ENCODE measurements at places on chromosomes 5 and 9.

DNA sequence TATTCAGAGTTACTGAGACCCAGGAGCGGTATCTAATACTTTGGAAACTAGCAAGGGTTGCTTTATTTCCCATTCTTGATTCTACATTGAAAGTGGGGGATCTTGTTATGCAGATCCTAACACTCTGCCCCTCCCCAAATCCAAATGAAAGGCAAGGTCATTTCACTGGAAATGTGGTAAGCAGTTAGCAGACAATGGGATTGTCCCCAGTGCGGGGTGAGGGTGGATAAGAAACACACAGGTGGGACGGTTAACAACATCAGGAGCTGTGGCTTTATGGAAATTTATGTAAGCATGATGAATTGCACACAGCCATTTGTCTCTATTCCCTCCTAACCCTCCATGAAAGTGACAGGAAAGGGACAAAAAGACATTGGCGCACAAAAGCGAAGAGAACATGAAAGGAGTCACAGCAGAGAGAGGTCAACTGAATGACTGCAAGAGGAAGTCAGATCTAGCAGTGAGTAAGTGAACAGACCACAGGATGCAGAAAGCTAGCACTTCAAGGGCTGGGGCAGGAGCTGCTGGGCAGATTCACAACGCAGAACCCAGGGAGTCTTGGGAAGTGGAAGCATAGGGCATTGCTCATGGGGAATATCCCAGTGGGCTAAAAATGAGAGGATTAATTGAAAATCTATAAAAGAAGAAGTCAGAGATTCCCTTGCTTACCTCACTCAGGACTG, 184.4 kb downstream of the HSD17B3 start:
- no peak for DNase-seq

DNA sequence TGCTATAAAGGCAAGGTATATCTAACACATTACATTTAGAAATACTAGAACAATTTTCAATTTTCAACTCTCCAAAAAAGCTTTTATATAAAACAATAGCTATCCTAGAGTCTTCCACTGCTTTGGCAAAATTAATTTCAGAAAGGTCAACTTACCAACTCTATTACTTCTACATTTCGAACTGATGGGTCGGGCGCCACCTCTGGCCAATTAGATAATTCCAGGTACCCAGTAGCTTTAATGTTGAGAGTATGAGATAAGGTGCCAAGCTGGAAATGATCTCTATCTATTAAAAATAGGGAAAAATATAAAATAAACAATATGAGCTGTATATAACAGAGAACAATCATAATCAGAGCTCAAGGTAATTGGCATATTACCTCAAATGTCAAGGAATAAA, 166.6 kb downstream of the AP3B1 start:
- DNase-seq, result no peak

- no peak for DNase-seq
Observed at GRCh38 chr9:6132650-6133049, 83.0 kb upstream of the IL33 start.

DNA sequence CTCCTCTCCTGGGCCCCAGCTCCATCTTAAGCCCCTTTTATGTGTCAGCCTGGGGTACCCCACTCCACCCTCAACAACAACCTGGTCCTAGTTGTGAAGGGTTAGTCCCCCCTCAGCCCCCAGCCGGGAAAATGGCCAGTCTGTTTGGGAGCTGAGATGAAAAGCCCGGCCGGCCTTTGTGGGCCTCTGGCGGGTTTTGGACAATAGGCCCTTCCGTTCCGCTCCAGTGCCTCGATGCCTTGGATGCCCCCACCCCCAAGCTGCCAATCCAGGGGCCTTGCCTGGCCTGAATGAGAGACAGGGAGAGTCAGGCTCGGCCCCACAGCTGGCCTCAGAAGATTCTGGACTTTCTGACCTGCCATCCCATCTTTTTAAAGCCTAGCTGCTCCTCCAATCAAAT, 9.2 kb downstream of the CNTFR start:
- DNase-seq, result no peak

DNA sequence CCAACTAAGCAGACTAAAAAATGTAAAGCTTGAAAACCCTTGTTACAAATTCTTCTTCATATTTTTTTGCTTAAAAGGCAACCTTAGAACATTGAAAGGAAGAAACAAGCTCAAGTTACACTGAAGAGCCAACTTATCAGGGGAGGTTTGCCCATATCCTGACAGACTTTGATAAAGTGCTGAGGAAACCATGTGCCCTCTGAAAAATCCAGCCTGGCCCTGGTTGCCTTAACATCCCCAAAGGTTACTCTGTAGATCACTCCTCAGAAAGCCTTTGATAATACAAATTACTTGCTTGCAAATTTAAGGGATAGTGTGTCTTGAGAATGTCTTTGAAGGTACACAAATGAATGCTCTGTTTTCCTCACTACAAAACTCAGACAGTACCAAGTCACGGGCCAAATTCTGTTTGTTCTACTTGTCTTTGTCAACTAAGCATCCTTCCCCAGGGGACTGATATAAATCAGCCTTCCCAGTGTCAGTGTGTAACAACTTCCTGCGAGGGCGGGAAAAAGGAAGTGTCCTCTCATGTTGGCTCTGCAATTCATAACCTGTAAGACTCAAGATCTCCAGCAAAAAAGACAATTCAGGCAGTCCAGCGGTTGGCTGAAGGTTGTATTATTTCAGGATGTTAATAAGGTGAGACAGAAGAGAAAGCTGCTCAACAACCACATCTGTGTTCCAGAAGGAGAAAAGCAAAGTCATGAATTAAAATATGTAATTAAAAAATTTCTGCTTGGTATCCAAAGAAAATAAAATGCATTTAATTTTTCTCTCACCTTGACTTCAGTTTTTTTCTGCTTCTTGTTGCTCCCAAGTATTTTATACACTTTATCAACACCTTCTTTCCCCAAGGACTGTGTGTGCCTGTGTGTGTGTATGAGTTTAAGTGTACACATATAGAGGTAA, 199.9 kb downstream of the PIK3R1 start:
- no peak for DNase-seq

GRCh38 chr5:10518347-10518746, 45.5 kb upstream of the ANKRD33B start:
- no peak for DNase-seq

DNA sequence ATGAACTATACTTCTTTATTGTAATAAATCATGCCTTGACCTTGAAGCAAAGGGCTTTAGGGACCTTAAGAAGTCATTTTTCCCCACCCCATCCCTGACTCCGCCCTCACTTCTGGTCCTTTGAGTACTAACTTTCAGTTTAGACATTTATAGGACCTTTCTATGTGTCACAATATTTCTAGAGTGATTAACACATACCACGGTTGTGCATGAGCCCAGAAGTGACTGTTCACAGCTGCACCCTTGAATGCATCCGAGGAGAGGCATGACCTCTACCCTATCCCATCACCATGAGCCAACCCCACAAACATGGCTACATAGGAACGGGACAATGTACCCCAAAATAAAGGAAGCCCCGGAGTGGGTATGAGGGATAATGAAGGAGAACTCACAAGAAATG, 160.3 kb downstream of the HSD17B3 start:
- DNase-seq, result no peak

GRCh38 chr5:88536146-88536545, 267.5 kb upstream of the TMEM161B start:
- DNase-seq, result no peak

DNA sequence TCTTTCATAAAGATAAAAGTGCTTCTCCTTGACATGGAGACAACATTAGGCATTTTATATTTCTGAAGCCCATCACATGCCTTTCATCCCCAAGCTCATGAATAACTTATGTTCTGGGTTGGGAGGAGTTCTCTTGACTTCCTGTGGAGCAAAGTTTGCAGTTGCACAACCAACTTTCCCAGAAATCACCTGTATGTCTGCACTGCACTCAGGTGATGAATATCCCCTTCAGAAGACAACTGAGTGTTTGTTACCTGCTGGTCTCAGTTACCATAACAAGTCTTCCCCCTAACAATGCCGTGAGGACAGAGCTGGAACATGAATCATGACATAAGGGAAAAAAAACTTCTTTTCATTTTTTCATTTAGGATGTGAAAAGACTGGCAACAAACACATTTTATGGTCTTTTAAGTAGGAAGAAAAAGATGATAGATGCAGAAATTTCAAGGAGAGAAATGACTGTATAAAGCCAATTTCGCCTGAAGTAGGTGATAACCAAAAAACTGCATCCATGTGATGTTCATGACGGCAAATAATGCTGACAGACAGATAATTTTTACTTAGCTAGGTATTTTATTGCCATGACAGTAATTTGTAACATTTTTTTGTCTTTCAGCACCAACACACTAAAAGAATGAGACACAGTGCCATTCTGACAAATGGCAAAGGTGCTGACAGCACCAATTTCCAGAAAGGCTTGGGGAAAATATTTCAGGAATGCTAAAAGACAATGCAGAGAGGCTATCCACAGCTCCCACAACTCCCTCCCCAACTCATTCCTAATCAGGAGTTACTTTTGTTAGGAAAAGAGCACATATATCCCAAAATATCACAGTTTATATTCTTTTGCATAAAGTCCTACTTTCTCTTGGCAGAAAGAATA, 656.3 kb downstream of the PRELID2 start:
- no peak for DNase-seq

DNA sequence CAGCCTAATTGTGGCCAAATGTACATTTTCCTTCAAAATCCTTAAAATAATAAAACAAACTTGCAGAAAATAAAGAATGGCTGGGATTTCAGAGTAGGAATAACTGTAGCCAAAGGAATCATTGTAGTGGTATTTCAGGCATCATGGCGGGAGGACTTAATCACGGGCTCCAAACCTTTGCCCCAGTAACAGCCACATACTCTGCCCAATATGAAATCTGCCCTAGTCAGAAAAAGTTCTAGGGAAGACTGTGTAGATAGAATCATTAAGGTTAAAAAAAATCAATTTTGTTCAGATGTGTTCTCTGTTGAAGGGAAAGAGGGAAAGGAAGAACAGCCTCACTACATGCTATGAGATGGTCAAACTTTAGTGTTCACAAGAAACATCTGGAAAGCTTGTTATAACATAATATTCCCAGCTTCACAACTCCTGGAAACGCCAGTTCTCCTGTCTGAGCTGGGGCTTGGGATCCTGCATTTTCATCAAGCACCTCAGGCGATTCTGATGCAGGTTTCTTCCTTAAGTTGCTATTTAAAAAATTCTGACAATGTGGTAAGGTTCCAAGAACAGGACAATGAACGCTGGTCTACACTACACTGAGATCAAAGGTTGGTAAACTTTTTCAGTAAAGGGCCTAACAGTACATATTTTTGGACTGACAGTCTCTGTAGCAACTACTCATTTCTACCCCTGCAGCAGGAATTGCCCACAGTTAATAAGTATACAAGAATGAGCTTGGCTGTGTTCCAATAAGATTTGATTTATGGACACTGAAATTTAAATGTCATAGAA, 87.9 kb downstream of the CEMIP2 start:
- no peak for DNase-seq

- no peak for DNase-seq
Observed at GRCh38 chr5:178292826-178293205, 60.2 kb upstream of the PHYKPL start.

DNA sequence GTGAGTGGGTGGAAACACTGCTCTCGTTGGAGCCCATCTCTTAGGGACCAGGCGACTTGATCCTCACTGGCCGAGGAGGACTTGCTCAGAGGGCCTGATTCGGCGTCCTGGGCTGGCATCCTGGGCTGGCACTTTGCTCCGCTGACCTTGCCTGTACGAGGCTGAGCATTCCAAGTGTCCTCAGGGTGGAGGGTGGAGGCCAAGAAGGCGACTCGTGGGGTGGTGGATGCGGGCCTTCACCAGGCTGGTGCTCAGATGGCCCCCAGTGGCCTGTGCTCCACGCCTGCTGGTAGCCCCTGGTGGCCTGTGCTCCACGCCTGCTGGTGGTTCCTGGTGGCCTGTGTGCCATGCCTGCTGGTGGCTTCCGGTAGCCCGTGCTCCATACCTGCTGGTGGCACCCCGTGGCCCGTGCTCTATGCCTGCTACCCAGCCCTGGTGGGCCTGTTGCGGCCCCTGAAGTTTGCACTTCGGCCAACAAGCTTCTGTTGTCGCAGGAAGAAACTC, 42.9 kb downstream of the PHF2 start:
- DNase-seq, result no peak

- DNase-seq, result no peak
Observed at GRCh38 chr9:137506702-137507171, 43.5 kb downstream of the PNPLA7 start.

DNA sequence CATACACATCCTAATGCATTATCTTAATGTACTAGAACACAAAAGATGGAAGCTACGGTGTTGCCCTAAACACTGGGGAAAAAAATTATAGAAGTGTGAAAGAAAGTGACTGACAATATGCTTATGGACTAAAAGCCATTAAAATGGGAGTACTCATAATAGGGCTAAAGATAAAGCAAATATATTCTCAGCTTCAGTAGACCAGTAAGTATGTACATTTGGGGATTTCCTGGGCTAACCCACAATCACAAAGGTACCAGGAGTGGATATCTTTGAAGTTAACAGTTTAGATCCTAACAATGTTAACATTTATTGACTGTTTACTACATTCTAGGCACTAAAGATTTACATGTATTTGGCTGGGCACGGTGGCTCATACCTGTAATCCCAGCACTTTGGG, 36.9 kb downstream of the PTGER4 start:
- DNase-seq, result no peak

DNA sequence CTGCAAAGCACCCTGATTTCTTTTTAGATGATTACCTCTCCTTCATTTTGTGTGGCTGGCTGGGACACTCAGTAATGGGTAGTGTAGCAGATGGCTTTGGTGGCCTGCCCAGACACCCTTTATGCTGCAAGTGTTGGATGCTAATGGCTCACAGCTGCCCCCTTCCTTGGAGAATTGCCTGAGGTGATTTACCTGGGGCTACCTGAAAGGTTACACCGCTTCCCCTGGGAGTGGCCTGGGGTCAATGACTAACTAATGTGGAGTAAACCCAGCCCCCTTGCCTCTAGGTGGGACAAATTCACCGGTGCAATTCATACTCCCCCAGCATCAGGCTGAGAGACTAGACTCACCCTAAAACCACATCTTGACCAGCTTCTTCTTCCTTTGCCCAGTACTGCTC, 23.5 kb upstream of the HAND1 start:
- DNase-seq, result no peak

DNA sequence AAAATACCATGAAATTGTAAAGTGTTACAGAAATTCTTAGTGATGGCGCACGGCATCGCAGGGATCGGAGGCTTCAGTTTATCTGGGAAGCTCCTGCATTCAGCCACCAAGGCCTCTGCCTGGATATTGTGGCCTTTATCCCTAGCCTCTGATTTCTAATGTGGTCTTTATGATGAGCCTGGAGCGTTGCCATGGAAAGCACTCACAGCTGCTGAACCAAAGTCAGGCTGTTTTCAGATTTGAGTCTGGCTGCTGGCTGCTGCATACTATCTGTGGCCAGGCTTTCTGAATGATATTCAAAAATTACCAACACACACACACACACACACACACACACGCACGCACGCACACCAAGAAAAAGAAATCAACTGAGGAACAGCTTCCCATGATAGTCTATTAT, 101.1 kb upstream of the ZNF366 start:
- DNase-seq, result peak; percentile 79

GRCh38 chr9:93053781-93054331, 4.6 kb upstream of the SUSD3 start:
- no peak for DNase-seq

GRCh38 chr9:15468145-15468544, 42.6 kb downstream of the PSIP1 start:
- no peak for DNase-seq

Data from forelimb muscle (tissue), 1 donor.